ENCODE measurements at places on chromosomes 1 and 21.

- no peak for DNase-seq
These were observed 7.7 kb downstream of the AMIGO1 start for GRCh38 chr1:109501644-109502363.

DNA sequence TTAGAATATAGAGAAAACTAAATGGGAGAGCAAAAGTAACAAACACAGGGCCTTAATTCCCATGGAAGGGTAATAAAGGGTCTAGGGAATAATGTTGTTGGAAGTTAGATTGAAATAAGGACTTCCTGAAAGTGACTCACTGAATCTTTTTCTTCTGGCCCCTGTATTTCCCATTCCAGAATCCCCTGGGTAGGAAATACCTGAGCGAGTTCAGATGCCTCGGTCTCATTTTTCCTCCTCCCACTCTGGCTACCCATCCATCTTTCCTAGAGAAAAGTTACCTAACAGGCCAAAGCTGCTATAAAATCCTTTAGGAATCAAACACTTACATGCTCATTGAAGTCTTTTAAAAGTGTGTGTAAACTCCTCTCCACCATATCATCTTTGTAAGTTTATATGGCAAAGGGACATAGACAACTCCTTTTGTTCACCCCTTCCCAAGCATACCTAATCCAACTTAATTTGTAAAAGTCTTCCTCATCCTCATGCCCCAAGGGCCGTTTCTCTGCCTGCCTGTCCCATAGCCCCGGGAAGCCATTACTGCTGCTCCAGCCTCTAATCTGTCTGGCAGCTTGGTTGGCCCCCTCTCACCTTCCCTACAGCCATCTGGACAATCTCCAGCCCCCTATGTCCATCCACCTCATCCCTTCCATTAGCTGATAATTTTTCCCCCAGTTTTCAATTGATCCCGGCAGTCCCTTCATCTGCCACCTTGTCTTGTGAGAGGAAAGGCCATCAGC is 3.3 kb upstream of the MEF2D start:
- DNase-seq, result no peak

DNA sequence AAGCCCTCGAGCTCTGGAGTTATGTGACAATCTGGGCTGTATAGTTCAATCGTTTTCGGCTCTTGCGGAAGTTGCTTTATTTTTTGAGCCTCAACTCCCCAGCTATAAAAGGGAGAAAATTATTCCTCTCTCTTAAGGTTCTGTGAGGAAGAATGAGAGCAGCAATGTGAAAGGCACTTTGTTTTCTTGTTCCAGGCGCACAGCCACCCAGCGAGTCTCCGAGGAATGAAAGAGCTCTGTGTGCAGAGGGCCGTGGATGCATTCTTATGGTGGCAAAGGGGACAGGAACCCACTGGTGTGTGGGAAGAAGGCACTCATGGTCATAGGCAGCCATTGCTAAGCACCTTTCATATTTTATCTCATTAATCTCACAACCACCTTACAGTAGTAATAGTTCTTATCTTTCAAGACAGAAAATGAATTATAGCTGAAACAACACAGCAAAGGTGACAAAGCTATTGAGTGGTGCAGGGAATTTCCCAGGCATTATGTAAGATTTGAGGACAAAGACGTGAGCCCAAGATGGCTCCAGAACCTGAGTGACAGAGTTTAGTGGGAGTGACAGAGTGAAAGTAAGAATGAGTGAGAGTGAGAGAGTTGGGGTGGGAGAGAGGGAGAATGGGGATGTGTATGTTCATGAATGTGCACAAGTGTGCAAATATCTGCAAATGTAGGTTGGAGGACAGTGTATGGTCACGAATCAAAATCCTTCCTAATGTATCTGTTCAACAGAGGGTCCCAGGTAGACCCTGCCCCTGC is 9.4 kb downstream of the CYP2J2 start:
- no peak for DNase-seq

- DNase-seq, result no peak
These were observed 176.5 kb upstream of the ST6GALNAC5 start for GRCh38 chr1:76690766-76691165.

DNA sequence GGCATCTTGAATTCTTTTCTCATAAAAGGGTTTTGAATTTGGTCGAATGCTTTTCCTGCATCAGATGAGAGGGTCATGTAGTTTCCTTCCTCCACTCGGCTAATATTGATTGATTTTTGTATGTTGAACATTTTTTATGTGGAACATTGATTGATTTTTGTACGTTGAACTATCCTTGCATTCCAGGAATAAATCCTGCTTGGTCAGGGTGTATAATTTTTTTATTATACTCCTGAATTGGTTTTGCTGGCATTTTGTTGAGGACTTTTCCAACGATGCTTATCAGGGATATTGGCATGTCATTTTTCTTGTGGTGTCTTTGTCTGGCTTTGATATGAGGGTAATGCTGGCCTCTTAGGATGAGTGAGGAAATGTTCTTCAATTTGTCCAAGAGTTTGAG is 8.5 kb downstream of the TMEM240 start:
- DNase-seq, result no peak

DNA sequence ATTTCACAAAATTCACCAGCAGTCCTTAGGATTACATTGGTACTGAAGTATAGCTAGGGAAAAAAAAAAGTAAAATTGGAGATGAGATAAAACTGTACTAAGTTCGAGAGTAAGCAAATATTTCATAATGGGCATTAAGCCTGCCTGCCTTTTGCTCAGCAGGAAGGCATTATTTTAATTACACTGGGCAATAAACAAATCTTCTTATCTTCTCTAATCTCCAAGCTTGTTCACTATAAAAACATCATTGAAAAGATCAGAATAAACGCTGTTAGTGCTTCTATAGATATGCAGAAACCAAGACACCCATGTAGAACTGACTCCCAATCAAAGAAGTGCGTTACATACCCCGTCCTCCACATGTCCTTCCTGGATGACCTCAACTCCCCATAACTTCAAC is 174.2 kb upstream of the CHODL start:
- no peak for DNase-seq
